ENCODE measurements at places on chromosomes 4 and X. TPM values are rescaled to one million over a fixed set of nuclear protein-coding genes. Genes with fewer than 3 reads are reported as not detected.

The ZNF711 gene
- 34.7 TPM for total RNA-seq

The C1QTNF7 gene
- not detected for total RNA-seq

DNA sequence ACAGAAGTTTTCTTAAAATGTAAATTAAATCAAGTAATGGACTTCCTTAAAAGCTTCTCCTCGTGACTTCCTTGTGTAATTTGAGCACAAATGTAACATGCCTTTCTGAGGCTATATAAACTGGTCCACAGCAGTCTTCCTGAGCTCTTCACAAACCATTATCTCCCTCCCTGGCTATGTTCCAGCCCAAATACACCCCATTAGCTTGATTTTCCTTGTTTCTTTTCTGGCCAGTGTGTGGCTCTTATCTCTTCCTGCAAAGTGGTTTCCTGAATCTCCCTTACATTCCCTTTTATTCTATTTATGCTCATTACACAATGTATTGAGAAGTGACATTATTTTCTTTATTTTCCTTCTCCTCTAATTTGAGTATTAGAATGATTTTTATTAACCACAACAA, 1085.3 kb upstream of the PCDH10 start:
- H3K27me3 ChIP-seq: no peaks in the 10 kb centered on the region
- H3K36me3 ChIP-seq: no peaks in the 10 kb centered on the region
- H3K27ac ChIP-seq: no peak overlapping the region
- H3K4me3 ChIP-seq: no peak overlapping the region
- no peaks in the 10 kb centered on the region for H3K4me1 ChIP-seq

- H3K27ac ChIP-seq: no peak overlapping the region
- peaks cover 100% of the 10 kb centered on the region for H3K27me3 ChIP-seq
- DNase-seq: peak; percentile 89
- H3K36me3 ChIP-seq: no peaks in the 10 kb centered on the region
Observed at GRCh38 chr4:173522160-173522950, 7.7 kb downstream of the HAND2 start.

DNA sequence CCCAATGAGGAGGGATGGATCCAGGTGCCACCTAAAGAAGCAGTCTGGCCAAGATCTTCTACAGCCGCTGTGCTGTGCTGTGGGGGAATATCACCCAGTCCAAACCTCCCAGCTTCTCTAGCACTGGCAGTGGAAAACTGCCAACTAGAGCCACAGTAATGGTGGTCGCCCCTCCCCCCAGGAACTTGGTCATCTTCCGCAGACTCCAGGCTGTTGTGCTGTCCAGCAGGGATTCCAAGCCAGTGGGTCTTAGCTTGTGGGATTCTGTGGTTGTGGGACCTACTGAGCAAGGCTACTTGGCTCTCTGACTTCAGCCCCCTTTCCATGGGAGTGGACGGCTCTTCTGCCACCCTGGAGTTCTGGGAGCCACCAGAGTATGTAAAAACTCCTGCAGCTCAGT, 18.2 kb downstream of the GPRASP1 start:
- H3K27ac ChIP-seq: no peak overlapping the region
- no peak for DNase-seq
- no peak overlapping the region for H3K4me3 ChIP-seq
- H3K36me3 ChIP-seq: no peaks in the 10 kb centered on the region
- H3K27me3 ChIP-seq: no peaks in the 10 kb centered on the region

Data from neural progenitor cell (in vitro differentiated cells).